HL-60 (cell line): ENCODE measurements at places on chromosomes 3 and 15.

GRCh38 chr3:12559520-12559919, 2.6 kb downstream of the MKRN2 start:
- DNase-seq: no peak

DNA sequence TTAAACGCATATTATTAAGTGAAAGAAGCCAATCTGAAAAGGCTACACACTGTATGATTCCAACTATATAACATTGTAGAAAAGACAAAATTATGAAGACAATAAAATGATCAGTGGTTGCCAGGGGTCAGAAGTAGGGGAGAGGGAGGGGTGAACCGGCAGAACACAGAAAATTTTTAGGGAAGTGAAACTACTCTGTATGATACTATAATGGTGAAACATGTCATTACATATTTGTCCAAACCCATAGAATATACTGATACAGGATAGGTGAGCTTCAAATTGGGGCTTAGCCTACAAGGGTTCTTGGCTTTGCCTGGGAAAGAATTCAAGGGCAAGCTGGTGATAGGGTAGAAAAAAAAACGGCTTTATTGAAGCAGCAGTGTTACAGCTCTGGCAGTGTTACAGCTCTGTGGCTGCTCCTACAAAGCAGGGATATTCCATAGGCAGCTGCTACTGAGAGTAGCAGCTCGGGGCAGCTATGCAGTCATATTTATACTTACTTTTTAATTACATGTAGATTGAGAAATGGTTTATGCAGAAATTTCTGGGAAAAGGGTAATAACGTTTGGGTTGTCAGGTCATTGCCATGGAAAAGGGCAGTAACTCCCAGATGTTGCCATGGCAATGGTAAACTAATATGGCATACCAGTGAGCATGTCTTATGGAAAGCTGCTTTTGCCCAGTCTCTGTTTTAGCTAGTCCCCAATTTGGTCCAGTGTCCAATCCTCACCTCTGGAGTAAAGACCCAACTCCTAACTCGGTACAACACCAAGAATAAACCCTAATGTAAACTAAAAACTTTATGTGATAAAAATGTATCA, 125.1 kb upstream of the SLC25A36 start:
- DNase-seq: no peak

GRCh38 chr3:31476209-31476608, 56.5 kb upstream of the STT3B start:
- DNase-seq: no peak

GRCh38 chr3:72533591-72534473, 314.4 kb downstream of the SHQ1 start:
- peak; percentile 44 for DNase-seq

GRCh38 chr3:65748326-65748725, 290.4 kb downstream of the MAGI1 start:
- DNase-seq: no peak

- DNase-seq: no peak
These were observed 9.7 kb downstream of the ETV5 start for GRCh38 chr3:186099178-186099577.

DNA sequence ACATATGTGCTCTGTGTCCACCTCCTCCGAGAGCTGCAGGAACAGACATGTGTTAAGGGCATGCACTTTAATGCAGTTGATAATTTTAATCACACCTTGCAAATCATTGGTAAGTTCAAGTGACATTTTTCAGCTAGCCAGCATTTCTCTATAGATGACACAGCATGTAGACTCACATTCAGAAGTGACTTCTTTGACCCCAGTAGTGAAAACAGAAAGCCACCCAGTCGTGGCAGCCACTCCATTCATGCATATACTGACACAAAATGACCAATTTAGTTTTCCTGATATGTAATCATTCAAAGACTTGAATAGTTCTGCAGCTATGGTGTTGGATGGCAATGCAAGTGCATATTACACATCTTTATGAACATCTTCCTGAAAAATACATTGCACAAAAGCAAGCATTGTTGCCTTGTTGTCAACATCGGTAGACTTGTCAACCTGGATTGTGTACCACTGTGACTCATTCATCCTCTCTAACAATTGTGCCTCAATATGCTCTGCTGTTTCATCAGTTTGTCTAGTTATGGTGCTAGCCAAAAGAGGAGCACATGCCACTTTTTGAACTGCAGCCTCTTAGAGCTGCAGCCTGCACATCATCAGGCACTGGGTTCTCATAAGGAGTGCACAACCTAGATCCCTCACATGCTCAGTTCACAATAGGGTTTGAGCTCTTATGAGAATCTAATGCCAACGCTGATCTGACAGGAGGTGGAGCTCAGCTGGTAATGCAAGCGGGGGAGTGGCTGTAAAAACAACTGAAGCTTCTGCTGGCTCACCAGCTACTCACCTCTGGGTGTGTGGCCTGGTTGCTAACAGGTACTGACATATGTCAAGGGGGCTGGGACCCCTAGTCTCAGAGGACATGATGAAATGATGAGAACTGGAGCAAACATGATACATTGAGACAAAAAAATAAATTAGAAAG, 622.0 kb downstream of the PYDC2 start:
- DNase-seq: no peak

DNA sequence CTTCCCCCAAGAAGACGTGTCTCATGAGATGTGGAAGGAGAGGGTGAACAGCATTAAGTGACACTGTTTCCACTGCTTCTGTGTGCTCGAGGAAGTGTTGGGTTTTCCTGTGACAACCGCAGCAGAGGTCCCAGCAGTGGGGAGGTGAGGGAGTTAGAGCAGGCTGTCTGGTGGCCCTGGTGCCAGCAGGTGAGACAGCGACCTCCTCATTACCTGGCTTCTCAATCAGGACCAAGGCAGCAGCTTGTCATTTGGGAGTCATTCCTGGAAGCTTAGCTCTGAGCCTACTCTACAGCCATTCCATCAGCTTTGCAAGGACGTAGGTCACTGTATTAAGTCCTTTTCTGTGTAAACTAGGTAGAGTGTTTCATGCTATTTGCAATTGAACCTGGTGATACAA, 63.3 kb upstream of the RGMA start:
- no peak for DNase-seq

GRCh38 chr15:25579127-25579526, 140.3 kb upstream of the UBE3A start:
- DNase-seq: no peak

DNA sequence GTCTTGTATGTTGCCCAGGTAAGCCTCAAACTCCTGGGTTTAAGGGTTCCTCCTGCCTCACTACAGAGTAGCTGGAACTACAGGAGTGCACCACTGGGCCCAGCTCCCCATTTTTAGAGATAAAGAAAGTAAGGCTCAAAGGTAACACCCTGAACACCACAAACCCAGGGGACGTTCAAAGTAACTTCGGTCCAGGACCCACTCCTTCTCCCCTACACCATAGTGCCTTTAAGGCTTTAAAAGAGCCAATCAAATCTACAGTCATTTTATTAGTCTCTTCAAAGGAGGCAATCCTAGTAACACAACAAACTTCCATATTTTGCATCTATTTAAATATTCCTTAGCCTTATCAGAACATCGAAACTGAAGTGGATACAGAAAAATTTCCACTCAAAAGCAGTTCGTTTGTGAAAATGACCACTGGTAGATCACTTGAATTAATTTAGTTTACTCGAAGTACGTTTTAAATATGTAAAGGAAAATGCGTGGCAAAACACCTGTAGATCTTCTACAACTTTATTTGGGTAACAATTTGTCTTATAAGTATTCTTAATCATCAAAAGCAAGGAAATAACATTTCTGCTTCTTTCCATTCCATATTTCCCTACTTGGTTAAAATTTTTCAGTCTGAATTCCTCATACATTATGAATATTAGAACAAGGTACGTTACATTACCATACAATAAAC, 1.8 kb downstream of the STAG1 start:
- peak; percentile 24 for DNase-seq

- DNase-seq: no peak
These were observed 30.2 kb downstream of the KY start for GRCh38 chr3:134620476-134621115.

DNA sequence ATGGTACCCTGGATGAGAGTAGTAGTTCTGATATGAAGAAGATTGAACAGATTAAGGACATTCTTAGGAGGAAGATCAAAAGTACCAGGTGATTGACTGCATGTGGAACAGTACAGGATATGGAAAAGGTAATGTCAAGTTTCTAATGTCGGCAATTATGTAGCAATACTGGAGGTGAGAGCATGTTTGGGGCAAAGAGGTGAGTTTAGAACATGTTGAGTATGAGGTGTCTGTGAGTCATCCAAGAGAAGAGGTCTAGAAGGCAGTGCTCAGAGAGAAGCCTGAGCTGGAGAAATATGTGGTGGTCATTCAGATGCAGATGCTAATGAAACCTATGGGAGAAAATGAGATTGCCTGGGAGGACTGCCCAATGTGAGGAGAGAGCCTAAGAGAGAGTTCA, 305.6 kb downstream of the ZBTB20 start:
- no peak for DNase-seq

- no peak for DNase-seq
These were observed 3.5 kb downstream of the PFN2 start for GRCh38 chr3:149967086-149967685.

GRCh38 chr3:194042927-194043326, 93.0 kb upstream of the HES1 start:
- DNase-seq: no peak

DNA sequence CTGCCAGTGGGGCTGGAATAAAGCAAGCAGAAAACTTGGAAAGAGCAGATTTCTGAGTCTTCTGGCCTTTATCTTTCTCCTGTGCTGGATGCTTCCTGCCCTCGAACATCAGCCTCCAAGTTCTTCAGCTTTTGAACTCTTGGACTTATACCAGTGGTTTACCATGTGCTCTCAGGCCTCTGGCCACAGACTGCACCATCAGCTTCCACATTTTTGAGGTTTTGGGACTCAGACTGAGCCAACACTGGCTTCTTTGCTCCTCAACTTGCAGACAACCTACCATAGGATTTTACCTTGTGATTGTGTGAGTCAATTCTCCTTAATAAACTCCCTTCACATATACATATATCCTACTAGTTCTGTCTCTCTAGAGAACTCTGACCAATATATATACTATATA, 706.6 kb downstream of the NR2F2 start:
- DNase-seq: no peak

- no peak for DNase-seq
These were observed 39.7 kb upstream of the MYZAP start for GRCh38 chr15:57551715-57552677.

DNA sequence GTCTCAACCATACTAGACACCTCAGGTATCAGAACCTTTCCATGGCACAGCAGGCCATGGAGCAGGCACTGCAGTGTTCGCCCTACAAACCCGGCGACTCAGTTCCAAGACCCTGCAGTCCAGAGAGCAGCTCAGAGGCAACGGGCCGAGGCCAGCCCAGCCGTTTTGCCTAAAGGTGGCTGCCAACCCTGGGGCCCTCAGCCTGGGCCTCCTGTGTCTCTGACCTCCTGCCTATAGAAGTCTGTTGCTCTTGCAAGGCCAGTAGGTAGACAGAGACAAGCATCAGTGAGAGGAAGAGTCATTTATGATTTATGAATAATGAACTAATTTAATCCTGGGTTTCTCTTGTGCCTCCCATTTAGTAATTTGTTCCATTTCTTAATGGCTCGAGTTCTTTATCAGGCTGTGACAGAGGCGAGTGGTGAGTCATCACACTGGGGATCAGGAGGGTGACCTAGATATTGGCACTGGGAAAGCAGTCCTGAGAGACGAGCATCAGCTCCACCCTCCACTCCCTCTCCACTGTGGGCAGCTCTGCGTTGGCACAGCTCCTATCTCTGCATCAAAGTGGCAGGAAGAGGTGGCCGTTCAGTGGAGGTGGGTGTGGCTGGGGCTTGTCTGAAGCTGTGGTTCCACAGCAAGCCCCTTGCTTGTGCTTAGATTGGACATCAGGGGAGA, 79.8 kb downstream of the ABHD5 start:
- DNase-seq: no peak

- DNase-seq: no peak
These were observed 550.2 kb downstream of the PYDC2 start for GRCh38 chr3:192011137-192011536.

GRCh38 chr3:101665357-101665756, 11.6 kb downstream of the ZBTB11 start:
- DNase-seq: no peak

DNA sequence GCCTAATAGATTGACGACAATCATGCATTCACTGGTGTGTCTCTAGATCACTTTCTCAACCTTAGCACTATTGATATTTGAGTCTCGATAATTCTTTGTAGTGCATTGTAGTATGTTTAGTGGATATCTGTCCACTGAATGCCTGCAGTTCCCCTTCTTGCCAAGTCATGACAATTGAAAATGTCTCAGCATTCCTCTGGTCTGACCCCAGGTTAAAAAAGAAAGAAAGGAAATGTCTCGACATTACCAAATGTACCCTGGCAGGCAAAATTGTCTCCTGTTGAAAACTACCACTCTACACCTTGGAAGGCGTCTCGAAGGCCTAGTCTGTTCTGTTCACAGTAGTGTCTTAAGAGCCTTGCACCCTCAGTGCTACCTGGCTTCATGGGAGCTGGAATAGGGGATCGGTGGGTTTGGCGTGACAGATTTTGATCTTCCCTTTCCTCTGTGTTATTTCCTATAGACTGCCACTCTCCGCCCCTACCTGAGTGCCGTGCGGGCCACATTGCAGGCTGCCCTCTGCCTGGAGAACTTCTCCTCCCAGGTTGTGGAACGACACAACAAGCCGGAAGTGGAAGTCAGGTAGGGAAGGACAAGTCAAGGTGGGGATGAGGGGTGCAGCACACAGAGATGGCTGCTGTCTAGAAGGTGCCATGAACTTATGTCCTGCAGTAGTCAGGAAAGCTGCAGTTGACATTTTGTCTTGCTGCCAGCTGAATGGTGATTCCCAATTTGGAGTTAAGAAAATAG, 4.5 kb downstream of the ARPC4 start:
- no peak for DNase-seq

- no peak for DNase-seq
These were observed 978 bp upstream of the CMC1 start for GRCh38 chr3:28240441-28240840.

GRCh38 chr3:12798559-12799179, 2.2 kb downstream of the CAND2 start:
- DNase-seq: no peak

DNA sequence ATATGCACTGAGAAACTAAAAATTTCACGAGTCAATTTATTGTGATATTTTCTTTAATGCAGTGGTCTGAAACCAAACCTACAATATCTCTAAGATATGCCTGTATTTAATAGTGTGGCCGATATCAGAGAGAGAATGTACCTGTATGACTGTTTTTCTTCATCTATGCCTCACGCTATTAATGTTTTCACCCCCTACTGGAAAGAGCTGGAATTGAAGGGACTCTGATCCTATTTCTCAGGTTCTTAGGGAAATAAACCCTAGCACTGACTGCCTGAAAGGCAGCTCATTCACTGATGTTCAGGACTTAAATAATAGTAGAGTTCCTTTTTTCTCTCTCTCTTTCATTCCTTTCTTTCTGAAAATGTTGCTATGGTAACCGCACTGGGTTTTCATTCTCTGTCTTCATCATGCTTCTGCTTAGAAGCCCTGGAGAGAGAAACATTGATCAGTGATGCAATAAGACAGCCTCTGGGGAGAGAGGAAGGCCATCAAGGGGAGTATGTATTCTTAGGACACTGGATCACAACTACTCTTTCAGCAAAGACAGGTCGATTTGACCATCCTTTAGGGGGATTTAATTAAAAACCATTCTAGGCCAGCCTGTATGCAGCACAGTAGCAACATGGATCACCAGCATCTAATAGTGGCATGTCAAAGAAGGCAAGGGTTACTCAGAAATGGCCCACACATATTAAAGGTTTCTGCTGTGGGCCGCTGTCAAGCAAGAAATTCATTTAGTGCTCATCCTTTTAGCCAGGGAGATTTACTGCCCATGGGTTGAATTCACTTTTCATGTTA, 1135.7 kb downstream of the IGSF11 start:
- peak; percentile 3 for DNase-seq

GRCh38 chr3:187291001-187291511, 481 bp downstream of the MASP1 start:
- DNase-seq: no peak
